RWPE2 (cell line): ENCODE measurements at places on chromosomes 13 and 19.

- no peak overlapping the region for H3K4me3 ChIP-seq
- no peaks in the 10 kb centered on the region for H3K27me3 ChIP-seq
- no peaks in the 10 kb centered on the region for H3K36me3 ChIP-seq
- DNase-seq = no peak
- no peak overlapping the region for H3K27ac ChIP-seq
These were observed 48.3 kb upstream of the KLF12 start for GRCh38 chr13:74182491-74182890.

DNA sequence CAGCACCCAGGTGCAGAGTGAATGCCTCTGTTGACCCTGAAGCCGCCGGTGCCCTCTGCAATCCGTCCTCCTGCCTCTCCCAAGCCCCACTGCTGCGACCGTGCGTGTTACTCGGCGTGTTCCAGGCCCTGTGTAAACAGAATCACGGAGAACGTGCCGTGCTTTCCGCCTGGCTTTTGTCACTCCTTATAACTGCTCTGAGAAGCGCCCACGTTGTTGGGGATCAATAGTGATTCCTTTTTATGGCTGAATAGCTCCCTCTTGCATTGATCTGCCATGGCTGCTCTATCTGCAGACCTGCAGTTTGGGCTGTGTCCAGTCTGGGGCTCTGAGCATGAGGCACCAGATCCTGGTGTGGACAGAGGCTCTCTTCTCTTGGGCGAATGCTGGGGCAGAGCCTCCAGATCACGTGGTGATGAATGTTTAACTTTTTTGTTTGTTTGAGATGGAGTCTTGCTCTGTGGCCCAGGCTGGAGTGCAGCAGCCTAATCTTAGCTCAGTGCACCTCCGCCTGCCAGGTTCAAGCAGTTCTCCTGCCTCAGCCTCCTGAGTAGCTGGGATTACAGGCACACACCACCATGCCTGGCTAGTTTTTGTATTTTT lies 15.8 kb downstream of the ADPRHL1 start:
- H3K4me1 ChIP-seq = no peaks in the 10 kb centered on the region
- H3K27me3 ChIP-seq = no peaks in the 10 kb centered on the region
- H3K27ac ChIP-seq = no peak overlapping the region
- DNase-seq = peak; percentile 41

DNA sequence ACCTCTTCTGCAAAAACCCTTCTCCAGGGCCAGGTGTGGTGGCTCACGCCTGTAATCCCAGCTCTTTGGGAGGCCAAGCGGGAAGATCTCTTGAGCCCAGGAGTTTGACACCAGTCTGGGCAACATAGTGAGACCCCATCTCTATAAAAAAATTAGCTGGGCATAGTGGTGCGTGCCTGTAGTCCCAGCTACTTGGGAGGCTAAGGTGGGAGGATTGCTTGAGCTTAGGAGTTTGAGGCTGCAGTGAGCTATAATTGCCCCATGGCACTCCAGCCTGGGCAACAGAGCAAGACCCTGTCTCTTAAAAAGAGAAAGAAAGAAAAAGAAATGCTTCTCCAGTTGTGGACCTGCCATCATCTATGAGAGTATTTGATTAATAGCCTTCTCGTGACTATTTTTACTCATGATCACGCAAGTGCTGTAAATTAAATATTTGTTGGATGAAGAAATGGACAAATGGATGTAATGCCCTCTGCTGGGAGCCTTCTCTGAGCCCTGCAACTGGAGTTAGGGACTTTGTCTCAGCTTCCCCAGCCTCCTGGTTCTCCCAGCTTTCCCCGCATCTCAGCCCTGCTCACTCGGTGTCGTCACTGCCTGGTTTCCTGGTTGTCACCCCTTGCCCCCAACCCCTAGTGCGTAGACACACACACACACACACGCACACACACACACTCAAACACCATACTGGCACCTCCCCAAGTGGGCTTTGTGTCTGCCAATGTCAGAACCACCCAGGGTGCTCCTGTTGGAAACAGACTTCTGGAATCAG lies 12.2 kb downstream of the WIZ start:
- DNase-seq = no peak
- H3K4me3 ChIP-seq = no peak overlapping the region
- H3K36me3 ChIP-seq = no peaks in the 10 kb centered on the region
- H3K4me1 ChIP-seq = no peaks in the 10 kb centered on the region
- H3K27me3 ChIP-seq = no peaks in the 10 kb centered on the region

DNA sequence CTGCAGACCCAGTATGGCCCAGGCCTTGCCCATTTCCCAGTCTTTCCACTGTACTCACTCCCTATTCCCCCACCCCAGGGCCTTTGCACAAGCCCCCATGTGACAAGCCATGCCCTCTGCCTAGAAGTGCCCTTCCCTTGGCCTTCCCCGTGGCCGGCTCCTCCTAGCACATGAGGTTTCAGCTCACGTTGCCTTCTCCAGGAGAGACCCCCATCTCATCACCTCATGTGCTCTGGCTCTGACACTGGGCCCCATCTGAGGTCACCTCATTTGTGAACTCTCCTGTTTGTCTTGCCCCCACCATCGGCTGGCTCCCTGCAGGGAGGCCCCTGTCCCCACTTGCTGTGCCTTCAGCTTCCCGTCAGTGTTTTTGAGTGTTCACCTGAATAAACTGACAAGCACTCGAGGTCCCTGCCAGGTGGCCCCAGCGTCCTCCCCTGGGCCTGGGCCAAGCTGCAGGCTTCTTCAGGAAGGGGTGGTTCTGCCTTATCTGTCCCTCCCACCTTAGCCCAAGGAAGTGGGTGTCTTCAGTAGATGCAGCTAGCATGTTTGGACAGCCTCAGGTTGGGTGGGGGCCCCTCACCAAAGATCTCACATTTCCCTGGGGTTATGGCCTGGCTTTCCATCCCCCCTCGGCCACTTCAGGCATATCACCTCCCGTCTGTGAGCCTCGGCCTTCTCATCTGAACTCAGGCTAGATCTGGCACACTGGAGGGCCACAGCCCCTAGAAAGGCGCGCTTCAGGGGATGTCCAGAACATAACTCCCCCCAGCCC lies 3.8 kb upstream of the SLC25A42 start:
- H3K27ac ChIP-seq = no peak overlapping the region

DNA sequence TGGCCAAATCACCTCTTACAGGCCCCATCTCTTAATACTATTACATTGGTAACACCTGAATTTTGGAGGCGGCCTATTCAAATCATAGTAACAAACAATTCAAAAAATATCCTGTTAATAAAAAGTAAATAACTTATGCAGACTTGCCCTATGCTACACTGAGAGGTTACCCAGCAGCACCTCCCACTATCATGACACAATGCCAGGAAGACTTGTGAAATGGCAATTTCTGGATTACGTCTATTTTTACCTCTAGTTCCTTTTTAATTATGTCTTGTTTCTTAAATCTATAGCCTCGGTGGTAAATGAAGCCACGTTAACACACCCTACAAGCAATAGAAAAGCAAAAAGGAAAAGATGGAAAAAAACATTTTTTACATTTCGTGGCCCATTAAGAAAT lies 6.2 kb upstream of the DZIP1 start:
- H3K27me3 ChIP-seq = no peaks in the 10 kb centered on the region
- no peak overlapping the region for H3K27ac ChIP-seq
- no peaks in the 10 kb centered on the region for H3K4me1 ChIP-seq
- no peaks in the 10 kb centered on the region for H3K36me3 ChIP-seq
- DNase-seq = no peak
- no peak overlapping the region for H3K4me3 ChIP-seq

DNA sequence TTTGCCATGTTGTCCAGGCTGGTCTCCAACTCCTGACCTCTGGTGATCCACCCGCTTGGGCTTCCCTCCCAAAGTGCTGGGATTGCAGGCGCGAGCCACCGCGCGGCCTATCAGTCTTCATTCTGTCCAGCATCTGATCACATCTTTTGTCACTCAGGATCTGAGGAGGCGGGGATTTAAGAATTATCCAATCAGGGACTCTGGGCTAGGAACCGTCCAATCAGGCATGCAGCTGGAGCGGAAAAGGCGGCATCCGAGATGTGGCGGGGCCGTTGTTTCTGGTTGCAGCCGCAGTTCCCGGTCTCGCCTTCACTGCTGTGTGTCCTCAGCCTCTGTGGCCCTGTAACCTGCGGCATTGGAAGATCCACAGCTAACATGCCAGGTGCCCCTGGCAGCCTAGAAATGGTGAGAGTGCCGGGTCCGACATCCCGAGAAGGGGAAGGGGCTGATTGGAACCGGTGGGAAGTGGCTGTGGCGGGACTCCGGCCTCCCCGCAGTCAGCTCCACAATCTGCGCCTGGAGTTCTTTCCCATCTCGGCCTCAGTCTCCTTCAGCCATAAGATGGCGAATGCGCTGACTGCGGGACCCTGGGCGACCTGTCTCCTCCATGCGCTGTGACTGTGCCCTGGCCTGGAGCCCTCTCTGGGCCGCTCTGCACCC lies at the start of gene ZNF729:
Gene ZNF729 (plus strand): TSS at position 291 of the 660 bp plus-strand sequence. CDS start 85 bp downstream, at position 376.
- H3K36me3 ChIP-seq = no peaks in the 10 kb centered on the region
- H3K27ac ChIP-seq = no peak within 1 kb of the TSS
- DNase-seq = no peak
- H3K27me3 ChIP-seq = no peaks in the 10 kb centered on the region
- no peak within 1 kb of the TSS for H3K4me3 ChIP-seq
- H3K4me1 ChIP-seq = no peaks in the 10 kb centered on the region
